ENCODE measurements at places on chromosomes 4 and X.

DNA sequence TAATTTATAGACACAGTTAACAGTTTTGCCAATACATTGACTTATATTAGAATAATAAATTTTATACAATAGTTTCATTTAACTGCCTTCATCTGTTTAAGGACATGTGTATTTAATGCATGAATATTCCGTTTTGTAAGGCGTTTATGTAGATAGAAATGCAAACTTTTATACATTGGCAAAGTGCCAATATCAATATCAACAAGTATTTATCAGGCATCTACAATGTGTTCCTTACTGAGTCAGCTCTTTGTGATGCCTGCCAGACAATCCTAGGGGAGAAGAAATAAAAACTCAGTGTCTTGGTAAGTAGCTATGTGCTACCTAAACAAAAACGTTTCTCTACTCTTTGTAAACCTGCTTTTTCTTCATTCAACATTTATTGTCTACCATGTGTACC is 1142.2 kb downstream of the C4orf33 start:
- DNase-seq: no peak

GRCh38 chrX:111165902-111166301 is 69.9 kb downstream of the PAK3 start:
- DNase-seq: no peak

DNA sequence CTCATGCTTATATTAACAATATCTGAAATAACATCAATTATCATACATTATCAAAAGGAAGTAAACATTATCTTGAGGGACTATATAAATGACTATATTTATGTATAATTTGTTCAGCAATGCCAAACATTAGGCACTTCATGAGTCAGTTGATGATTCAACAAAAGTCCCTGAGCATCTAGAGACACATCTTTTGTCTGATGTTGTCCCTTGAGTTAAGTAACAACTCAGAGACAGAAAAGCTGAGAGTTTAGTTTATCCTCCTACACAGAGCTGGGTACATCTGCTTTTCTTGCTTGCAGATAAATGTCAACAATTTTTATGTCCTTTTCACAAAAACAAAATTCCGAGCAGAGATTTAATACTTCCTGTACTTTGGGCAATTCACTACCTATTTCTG is 311.1 kb downstream of the INPP4B start:
- no peak for DNase-seq

GRCh38 chr4:6896035-6896434 is 13.6 kb upstream of the TBC1D14 start:
- DNase-seq: no peak

- DNase-seq: peak; percentile 47
Observed at GRCh38 chrX:139559383-139560042, 29.0 kb downstream of the F9 start.

DNA sequence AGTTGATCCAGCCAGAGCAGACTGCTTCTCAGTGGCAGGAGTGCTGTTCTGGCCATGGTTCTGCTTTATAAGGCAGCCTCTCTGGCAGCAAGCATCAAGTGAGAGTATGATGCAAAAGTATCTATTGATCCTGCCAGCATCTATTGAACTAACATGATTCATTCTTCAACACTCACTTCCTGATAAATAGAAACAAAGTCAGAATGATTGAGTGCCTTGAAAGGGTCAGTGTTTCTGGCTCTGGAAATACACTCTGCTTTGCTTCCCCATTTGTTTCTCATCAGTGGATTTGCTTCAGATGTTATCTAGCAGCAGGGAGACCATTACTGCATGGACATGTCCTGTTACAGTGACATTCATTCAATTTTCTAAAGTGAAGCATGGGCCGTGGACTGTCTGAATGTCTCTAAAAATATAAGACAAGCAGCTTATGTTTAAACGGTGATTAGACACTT is 66.2 kb upstream of the FRAS1 start:
- DNase-seq: no peak

DNA sequence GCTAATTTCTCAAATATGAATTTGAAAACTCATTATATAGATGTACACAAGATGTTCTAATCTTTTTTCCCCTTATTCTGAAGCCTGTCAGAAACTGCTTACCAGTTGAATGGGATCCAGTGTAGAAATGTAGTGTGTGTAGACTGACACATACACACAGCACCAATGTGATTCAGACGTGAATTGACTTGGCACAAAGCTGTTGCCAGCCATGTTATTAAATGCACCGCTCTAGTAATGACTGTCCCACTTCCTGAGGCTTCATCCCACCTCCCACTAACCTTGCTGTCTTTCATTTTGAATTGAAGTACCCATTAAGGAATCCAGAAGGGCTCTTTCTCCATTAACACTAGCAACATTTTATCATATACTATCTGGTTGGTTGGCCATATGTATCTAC is 146.6 kb downstream of the PPA2 start:
- no peak for DNase-seq

GRCh38 chr4:140884431-140885058 is 128.4 kb upstream of the TBC1D9 start:
- peak; percentile 81 for DNase-seq

- no peak for DNase-seq
Observed at GRCh38 chrX:129788527-129788926, 8.8 kb downstream of the SASH3 start.

- no peak for DNase-seq
Observed at GRCh38 chr4:7126981-7127380, 59.1 kb upstream of the GRPEL1 start.

- DNase-seq: no peak
Observed at GRCh38 chrX:14920196-14920595, 47.0 kb downstream of the MOSPD2 start.

- DNase-seq: no peak
Observed at GRCh38 chr4:150822407-150822806, 192.7 kb downstream of the LRBA start.

- no peak for DNase-seq
Observed at GRCh38 chr4:2365913-2366210, 52.6 kb downstream of the ZFYVE28 start.

DNA sequence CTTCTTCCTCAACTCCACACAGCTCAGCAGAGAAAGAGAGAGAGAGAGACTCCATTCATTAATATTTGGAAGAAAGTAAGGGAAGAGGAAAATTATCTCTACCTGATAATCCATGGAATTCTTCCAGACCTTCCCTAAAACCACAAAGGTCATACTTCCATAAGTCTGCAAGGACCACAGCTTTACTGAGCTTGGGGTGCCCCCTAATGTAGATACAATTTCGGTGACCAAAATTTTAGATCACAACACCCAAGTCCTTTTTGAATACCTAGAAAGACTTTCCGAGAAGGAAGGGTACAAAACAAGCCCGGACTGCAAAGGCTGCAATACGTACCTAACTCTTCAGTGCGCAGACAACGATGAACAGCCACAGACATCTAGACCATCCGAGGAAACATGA is 523.9 kb downstream of the GLUD2 start:
- DNase-seq: no peak

- DNase-seq: no peak
Observed at GRCh38 chr4:109435635-109436034, 2.0 kb downstream of the SEC24B start.

DNA sequence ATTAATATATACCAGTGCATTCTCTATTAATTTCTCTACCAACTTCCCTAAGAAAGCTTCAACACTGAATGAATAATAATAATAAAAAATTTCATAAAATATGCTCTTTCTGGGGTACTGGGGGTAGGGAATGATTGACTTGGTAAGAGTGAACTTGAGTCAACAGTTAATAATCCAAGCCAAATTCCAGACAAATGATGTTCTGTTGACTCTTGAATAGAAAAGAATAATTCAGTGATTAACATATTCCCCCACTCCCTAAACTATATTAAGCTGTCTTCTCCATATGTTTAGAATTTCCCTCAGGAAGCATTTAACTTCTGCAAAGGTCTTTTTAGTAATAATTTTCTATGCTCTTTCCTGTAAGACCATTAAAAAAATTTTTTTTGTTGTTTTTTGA is 12.3 kb downstream of the PGRMC2 start:
- DNase-seq: no peak

- DNase-seq: no peak
Observed at GRCh38 chr4:169017971-169018370, 7.9 kb upstream of the CBR4 start.

GRCh38 chrX:150692831-150693724 is at the start of gene MTMR1:
Gene MTMR1, plus strand, starts transcription at chrX:150693396. Its CDS starts 135 bp downstream, at chrX:150693531.
- no peak for DNase-seq

DNA sequence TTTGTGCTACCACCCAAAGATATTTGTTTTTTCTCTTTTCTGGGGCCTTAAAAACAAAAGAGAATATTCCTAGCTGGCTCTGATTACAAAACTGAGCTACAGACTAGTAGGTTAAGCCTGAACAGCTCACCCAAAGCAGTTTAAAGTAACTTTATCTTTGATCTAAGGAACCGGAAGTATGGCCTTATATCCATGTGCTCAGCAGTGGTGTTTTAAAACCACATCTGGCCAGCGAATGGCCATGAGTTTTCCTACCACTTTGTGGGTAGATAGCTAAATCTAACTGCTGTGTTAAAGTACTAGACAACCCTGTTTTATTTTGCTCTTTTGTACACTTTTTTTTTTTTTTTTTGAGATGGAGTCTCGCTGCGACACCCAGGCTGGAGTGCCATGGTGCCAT is 24.6 kb downstream of the ADGRG4 start:
- no peak for DNase-seq

- no peak for DNase-seq
Observed at GRCh38 chr4:13778367-13778766, 150.8 kb upstream of the BOD1L1 start.

GRCh38 chr4:110878413-110878812 is 255.5 kb upstream of the PITX2 start:
- no peak for DNase-seq

- no peak for DNase-seq
Observed at GRCh38 chr4:107818301-107818910, 6.3 kb upstream of the SGMS2 start.

GRCh38 chr4:141388481-141388880 is 167.8 kb downstream of the ZNF330 start:
- DNase-seq: peak; percentile 45

DNA sequence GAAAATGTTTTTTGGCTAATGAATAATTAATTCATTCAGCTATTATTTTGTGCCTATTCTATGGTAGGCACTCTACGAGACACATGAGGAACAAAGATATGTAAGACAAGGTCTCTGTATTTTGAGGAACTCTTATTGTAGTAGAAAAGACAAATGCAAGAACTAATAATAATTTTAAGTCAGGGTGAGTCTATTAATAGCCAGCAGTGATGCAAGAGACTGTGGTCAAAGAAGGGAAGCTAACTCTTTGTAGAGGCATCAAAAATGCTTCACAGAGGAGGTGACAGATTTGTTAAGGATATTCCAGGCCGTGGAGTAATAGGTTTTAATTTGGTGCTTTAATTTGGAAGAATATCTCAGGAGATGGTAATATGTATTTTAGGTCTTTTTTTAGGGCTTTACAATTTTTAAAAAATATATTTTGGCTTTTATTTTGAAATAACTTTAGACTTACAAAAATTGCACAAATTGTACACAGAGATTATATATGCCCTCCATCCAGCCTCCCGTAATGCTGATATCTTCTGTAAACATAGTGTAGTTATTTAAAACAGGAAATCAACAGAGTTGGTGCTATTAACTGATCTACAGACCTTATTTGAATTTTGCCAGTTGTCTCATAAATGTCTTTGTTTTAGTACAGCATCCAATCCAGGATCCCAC is 48.1 kb downstream of the DCLK2 start:
- DNase-seq: no peak

DNA sequence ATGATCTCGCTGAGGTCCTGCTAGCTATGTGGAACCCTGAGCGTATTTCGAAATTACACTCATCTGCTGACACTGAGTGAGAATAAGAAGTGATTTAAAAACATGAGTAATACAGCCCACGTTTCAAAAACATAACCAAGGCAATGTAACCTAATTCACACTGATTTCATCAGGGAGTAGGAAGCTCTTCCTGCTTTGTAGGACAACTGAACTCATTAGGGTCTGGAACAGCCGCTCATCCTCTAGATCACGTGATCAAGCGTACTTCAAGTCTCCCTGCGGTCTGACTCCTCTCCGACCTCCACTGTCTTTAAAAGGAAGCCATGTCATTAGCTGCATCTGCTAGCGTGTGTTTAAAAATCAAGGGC is 138.0 kb downstream of the NSUN7 start:
- DNase-seq: peak; percentile 79

- DNase-seq: peak; percentile 5
Observed at GRCh38 chrX:133921764-133922389, 63.5 kb downstream of the GPC3 start.

- no peak for DNase-seq
Observed at GRCh38 chr4:40599431-40599830, 30.2 kb downstream of the RBM47 start.

DNA sequence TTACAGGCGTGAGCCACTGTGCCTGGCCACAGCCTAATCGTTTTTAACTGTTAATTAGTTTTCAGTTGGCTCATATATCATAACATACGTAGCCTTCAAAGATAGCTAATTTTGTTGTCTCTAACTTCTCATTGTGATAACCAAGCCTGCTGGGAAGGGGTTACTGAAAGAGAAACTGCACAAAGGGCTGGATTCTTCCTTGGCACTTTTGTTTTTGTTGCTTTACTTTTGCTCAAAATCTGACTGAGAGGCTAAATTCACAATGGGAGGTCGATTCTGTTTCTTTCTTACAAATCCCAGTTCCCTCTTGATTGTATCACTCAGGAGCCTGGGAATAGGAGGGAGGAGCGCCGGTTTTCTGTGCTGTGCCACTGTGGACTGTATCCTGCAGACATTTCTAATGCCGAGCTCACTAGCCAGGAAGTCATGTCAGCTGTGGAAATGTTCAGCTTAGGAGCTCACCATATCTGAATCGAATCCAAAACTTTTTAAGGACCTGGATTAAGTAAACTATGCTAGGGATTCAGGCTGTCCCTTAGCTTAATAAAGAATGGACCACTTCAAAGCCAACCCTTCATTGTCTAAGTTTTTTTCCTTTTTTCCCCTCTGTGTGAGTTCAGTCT is 120.5 kb upstream of the FAT1 start:
- DNase-seq: no peak

GRCh38 chr4:104163820-104164219 is 330.9 kb downstream of the CXXC4 start:
- DNase-seq: no peak

Measured in fibroblast of the conjunctiva (primary cell).